NCI-H524 treated with DMSO at 0.1 percent for 48 hours (cell line): ENCODE measurements at places on chromosomes 5 and 9.

- no peak for DNase-seq
Measured at GRCh38 chr5:149268928-149269557, 2.6 kb upstream of the AFAP1L1 start.

- peak; percentile 34 for DNase-seq
Measured at GRCh38 chr5:103475629-103476240, 86.9 kb downstream of the NUDT12 start.

DNA sequence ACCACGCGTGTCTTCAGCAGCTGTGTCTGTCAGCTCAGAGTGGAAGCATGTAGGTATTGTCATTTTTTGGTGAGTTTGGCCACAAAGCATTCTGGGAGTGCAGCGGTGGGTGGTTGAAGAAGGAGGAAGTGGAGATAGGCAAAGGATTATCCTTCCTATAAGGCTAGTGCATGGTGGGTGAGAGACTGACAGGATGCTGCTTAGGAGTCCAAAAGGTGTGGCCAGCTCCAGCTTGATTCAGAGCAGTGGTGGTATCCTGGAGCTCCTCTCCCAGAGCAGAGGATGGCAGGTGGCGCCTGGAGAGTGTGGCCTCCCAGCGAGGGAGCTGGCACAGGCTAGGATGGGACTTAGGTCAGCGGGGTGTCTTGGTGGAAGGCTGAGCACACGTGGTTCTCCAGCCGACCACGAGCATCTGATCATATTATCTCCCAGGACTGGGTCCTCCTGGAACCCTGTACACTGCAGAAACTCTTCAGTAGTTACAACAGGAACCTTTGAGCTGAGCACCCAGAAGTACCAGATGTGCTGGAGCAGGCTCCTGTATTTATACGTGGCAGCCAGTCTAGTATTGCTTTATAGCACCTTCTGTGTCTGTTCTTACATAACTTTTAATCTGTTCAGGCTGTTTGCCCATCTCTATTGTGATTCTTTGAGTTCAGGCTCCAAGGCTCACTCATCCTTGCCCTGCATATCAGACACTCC lies 29.6 kb downstream of the MAML1 start:
- peak; percentile 32 for DNase-seq

DNA sequence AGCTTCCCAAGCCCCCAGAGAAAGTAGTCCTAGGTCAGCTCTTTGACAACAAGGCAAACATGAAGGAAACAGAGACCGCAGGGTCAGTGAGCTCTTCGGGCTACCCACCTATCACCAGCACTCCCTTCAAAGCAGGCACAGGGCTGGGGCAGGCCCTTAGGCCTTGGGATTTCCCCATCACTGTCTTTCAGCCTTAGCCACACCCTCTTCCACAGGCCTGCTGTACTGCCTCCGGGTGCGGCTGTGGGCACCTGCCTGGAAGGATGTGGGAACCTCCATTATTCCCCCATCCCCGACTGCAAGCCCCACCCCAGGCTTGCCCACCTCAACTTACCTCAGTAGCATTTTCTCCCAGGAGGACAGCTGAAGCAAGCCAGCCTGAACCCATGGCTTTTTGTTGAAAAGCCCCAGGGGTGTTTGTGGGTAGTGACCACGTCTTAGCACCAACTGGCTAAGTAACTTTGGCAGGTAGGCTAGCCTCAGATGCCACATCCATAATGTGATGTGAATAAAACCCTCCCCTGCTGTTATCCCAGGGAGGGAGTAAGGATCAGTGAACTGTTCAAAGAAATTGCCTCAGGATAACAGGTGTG lies 100.2 kb downstream of the PIK3R1 start:
- DNase-seq, result no peak

- no peak for DNase-seq
Measured at GRCh38 chr9:72843520-72844439, 109.1 kb downstream of the ALDH1A1 start.

- DNase-seq, result no peak
Measured at GRCh38 chr9:121987314-121987713, 105.8 kb downstream of the TTLL11 start.

GRCh38 chr5:122149321-122150090 lies 20.2 kb downstream of the ZNF474 start:
- DNase-seq, result no peak

DNA sequence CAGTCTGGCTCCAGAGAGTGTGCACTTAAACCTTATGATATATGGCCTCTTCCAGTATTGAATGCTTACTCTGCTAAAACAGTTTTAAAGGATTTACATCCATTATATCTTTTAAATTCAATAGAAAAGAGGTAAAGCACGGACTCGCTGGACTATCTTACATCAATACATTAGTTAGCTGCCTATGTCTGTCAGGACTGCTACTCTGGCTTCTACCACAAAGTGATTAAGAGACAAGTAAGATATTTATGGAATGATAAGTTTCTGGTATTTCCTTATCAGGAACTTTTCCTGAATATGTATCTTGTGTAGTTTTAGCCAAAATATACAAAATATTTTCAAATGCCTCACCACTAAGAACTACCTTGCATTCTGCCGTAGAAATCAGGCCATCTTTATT lies 295.1 kb downstream of the ISL1 start:
- no peak for DNase-seq

DNA sequence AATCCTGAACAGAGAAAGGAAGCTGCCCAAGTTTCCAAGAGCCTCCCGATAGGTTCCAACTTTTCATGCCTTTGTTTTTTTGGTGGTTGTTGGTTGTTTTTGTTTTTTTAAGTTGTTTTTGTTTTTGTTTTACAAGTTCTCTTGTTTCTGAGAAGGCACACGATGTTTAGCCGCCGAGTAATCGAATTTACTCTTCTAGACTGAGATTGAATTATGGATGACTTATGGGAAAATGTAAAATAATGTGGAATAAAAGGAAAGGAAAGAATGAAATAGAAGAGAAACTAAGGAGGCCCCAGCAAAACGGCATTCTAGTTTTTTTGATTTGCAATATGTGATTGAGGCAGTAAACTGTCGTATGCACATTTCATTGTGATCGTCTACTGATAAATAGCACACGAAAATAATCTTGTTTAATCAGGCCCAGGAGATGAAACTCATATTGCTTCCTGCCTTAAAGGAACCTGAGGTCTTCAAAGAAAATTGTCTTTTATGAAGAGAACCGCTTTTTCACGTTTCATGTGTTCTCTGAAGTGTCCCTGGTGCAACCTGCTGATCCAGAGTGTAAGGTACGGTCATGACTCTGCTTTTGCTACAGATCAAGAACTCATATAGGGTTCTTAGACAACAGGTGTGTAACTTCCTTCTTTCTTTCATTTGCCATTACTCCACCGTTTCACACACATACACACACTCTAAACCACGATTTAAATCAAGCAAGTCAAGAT lies 1.3 kb upstream of the GNAQ start:
- no peak for DNase-seq

DNA sequence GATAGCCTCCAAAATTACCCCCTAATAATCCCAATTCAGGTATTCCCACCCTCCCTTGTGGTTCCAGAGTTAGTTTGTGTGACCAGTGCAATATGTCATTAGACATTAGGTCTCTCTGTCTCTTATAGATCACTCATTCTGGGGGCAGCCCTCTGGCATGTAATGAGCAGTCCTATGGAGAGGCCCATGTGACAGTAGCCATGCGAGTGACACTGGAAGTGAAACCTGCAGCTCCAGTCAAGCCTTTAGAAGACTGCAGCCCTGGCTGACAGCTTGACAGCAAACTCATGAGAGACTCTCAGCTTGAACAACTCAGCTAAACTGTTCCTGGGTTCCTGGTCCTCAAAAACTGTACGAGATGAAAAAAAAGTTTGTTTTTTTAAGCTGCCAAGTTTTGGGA lies 54.0 kb upstream of the HSPB3 start:
- no peak for DNase-seq

GRCh38 chr5:175783739-175784138 lies 87.6 kb upstream of the CPLX2 start:
- no peak for DNase-seq

- no peak for DNase-seq
Measured at GRCh38 chr5:34045996-34046395, 3.0 kb upstream of the C1QTNF3 start.

DNA sequence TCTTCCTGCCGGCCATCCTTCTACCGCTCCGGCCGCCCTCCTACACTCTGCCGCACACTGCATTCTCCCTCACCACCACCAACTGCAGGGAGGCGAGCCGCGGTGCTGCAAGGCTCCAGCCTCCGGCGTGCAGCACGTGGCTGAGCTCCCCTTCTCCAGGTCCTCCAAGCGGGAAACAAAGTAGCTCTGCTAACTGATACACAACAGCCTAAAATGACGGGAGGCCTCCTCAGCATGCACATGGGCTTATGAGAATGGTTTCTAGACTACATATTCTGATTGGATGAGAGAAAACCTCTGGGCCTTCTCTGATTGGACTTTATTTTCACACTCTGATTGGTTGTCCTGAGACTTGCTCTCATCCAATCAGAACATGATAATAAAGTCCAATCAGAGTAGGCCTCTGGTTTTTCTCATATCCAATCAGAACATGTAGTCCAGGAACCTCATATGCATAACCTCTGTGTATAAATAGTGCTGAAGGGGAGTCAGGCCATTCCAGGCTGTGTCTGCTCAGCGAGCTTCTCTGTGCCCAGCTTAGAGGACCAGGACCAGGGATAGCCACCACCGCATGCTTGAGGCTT lies 27.0 kb upstream of the ZNF354B start:
- DNase-seq, result no peak

DNA sequence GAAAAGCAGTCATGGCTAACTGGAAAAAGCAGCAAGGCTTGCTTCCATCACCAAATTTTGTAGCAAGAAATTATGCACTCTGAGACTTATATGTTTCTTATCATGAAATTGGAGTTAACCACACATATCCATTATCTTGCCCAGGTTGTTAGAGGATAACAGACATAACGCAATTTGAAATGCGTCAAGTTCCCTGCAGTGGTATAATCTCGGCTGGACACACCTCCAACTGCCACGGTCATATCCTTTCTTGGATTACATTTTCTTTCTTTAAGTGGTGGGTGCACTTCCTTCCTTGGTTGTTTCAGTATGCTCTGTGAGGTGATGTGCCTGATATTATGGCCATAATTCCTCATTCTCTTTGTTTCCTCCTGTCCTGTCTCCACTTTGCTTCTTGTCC lies 695.0 kb upstream of the DMAC1 start:
- no peak for DNase-seq

DNA sequence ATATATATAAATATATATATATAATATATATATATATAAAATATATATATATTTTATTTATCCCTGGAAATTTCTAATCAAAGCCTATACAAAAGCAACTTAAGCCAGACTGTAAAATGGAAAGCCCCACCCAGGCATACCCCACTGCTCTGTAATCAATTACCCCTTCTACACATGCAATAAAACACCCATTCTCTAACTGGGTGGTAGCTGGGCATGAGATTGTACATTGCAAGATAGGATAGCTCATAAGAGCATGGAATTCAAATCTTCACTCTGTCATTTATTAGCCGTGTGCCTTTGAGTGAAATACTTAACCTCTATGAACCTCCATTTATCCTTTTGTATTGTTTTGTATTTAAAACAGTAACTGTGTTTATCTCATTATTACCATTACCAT lies 405.3 kb upstream of the SLC30A5 start:
- DNase-seq, result no peak

DNA sequence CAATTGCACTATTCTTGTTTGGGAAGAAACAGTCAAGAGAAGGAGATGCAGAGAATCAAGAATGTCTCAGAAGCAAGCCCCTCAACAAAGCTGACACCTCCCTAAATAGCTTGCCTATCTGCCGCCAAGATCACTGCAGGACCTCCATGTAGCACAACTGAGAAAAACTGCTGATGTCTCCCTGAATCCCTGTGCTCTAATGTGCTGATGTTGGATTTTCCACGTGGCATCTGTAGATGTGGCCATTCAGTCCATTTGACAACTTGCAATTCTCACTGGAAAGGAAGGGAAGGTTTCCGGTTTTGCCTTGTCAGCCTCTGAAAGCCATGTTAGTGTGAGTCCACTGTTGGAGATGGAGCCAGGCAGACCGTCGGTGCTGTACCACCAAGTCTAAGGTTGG lies 374.0 kb downstream of the DIRAS2 start:
- no peak for DNase-seq

DNA sequence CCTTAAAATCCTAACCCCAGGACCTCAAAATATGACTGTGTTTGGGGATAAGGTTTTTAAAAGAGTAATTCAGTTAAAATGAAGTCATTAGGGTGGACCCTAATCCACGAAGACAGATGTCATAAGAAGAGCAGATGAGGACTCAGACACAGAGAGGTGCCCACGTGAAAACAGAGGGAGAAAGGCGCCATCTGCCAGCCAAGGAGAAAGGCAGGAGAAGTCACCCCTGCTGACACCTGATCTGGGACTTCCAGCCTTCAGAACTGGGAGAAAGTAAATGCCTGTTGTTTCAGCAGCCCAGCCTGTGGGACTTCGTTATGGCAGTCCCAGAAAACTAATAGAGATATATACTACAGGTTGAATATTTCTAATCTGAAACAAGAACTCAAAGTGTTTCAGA lies 67.4 kb downstream of the ROR2 start:
- DNase-seq, result peak; percentile 73

- no peak for DNase-seq
Measured at GRCh38 chr5:170137694-170138214, 32.1 kb downstream of the FOXI1 start.

DNA sequence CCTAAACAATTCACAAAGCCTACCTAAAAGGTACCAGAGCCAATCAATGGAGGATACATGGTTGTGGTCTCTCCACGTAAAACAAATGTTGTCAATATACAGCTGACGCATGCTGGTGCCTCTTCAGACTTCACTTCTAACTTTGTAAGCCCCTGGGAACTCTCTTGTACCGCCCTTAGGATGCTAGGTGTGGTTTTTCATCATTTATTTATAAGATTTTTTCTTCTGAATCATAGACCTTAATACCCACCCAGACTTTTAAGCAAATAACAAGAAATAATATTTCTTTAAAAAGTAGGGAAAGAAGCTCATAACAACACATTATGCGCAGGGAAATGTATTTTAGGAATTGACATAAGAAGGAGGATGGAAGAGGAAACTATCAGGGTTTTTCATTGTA lies 33.0 kb downstream of the SSBP2 start:
- DNase-seq, result no peak

DNA sequence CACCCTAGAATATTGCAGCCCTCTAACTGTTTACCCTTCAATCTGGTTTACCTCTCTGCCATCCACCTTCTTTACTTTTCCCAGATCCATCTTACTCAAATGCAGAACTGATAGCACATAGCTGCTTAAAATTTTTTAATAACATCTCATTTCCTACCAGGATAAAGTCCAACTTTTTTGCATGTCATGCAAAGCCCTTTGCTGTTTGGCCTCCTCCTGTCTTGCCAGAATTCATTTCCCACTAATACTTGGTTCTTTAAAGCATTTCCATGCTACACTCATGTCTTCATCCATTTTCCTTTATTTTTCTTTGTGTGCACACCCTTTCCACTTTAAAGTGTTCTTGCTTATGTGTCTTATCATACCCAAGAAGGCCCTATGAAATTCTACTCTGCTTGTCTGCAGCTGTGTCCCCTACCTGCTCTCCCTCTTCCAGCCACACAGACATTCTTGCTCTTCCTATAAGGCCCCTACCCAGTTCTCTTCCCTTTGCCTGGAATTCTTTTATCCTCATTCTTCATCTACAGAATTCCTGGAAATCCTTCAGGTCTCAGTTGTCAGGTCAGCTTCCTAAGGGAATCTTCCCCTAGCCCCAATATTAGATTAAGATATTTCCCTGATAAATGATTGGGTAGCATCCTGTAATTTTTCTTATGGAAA lies 50.3 kb downstream of the TLE4 start:
- DNase-seq, result no peak
